ENCODE measurements at places on chromosomes 2 and 18.

GRCh38 chr18:11219571-11219970 lies 70.2 kb upstream of the PIEZO2 start:
- DNase-seq, result no peak

DNA sequence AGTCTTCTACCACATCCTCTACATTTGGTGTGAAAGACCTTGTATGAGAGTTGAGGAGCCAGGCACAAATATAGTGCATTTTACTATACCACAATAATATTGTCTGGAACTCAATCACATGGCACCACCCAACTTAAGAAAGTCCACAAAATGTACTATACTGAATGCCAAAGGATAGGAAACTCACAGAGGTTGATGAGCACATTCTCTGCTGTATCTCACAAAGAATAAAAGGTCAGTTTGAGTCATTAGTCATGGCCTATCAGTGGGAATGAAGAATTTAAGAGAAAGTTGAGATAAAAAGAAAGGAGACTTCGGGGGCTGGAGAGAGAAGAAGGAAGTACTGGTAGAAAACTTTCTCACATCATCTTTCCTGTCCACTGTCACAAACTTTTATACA lies 134.3 kb downstream of the RDH14 start:
- DNase-seq, result no peak

DNA sequence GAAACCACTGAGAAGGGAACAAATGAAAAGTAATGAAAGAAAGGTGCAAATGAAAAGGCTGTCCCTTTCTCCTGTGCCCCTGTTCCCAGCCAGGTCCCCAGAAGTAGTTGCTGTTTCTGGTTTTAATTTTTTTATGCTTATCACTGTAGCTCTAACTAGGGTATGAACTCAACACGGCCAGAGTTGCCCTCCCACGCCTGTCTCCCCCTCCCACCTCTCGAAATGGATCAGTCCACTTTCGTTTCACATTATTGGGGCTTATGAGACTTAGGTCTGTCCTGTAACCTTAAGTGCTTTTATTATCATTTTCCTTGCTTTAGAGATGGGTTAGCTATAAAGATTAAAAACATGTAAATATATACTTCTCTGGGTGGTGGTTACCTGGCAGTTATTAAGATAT lies 8.6 kb downstream of the RBFA start:
- no peak for DNase-seq

DNA sequence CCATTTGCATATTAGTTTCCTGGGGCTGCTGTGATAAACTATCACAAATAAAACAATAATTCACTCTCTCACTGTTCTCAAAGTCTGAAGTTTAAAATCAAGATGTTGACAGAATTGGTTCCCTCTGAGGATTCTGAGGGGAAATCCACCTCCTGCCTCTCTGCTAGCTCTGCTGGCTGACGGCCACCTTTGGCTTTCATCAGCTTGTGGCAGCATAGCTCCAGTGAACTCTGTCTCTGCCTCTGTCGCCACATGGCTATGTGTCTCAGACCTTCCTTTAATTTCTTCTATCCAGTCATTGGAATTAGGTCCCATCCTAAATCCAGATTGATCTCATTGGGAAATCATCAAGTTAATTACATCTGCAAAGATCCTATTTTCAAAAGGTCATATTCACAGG lies 38.9 kb upstream of the TRIM43 start:
- DNase-seq, result no peak

GRCh38 chr18:78006006-78006773 lies 756.5 kb downstream of the GALR1 start:
- no peak for DNase-seq

DNA sequence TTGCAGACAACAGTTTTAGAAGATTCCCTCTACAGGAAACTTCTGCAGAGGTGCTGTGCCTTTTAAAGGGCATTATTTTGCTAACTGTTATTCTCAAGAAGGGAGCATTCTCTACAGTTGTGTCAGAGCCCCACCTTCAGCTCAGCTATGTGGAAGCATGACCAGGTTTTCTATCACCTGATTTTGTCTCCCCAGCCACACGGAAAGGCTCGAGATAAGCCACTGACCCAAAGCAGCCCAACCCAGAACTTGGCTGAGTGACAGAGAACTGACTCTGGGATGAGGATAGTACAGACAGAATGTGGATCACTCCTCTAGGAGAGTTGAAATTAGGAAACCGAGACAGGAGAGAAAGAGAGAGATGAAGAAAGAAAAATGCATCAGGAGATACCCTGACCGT lies 10.7 kb downstream of the COL4A4 start:
- DNase-seq, result no peak

- no peak for DNase-seq
Observed at GRCh38 chr18:41753826-41754225, 201.2 kb upstream of the PIK3C3 start.

- no peak for DNase-seq
Observed at GRCh38 chr18:79770501-79770815, 27.3 kb upstream of the KCNG2 start.

- no peak for DNase-seq
Observed at GRCh38 chr2:8923183-8923582, 80.3 kb downstream of the MBOAT2 start.

DNA sequence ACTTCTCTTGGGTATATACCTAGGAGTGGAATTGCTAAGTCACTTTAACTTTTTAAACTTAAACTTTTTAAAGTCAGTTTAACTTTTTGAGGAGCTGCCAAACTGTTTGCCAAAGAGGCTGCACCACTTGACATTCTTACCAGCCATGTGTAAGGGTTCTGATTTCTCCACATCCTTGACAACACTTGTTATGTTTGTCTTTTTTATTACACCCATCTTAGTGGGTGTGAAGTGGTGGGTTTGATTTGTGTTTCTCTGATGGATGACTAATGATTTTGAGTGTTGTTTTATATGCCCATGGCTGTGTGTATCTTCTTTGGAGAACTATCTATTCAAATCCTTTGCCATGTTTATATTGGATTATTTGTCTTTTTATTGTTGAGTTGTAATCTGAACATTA lies 13.6 kb downstream of the ASAP2 start:
- DNase-seq, result no peak

DNA sequence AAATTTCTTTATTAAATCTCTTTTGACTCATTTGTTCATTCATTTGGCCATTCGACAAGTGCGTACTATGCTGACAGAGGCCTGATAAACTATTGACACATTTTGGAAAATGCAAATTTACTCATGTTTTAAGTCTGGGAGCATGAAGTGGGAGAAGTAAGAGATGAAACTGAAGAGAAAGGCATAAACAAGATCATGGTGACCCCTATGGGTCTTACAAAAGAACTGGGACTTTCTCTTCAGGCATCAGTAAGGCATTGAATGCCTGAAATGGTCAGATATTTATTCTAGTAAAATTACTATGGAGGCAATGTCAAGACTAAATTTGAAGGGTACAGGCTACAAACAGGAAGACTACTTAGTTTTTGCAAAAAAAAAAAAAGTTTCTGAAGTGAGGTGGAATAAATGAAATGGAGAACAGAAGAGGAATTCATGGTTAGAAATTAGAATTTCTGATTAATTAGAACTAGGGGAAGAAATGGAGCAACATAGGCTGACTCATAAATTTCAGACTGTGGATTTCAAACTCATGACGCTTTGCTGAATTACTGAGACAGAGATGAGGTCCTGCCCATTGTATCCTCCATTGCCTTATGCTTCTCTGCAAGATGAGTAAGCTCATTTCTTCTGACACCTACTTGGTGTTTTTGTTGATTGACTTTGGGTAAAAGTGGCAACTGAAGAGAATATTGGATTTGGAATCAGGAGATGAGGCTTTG lies 32.7 kb downstream of the VSNL1 start:
- DNase-seq, result no peak

GRCh38 chr2:137250401-137250800 lies 485.1 kb downstream of the THSD7B start:
- DNase-seq, result no peak

DNA sequence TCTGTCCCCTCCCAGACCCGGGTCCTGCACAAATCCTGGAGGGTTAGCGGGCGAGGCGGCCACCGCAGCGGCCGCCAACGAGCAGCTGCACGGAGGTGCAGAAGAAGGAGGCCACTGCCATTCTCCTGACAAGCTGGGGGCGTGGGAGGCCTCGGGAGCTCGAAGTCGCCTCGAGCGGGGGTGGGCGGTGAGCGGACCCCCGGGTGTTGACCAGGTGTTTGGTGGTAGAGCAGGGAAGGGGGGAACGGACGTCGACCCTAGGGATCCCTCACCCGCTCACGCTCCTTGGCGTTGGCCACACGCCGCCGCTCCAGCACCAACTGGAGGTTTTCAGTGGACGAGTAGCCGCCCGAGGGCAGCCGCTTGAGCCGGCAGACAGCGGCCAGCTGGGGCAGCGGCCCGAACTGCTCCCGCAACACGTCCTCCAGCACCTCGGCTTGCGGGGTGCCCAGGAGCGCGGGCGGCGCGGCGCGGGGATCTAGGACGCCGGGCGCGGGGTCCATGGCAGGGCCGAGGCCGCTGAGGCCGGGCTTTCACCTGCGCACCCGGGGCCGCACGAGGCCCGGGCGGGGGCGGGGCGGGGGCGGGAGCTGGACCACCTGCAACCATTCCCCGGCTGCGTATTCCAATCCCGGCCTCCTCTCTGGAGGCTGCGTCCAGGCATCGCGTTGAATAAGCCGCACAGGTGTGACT lies at the start of gene FIGLA:
TSS of gene FIGLA (minus strand) at position 508 of the 693 bp plus-strand sequence. CDS start at position 503, 5 bp downstream.
- no peak for DNase-seq

DNA sequence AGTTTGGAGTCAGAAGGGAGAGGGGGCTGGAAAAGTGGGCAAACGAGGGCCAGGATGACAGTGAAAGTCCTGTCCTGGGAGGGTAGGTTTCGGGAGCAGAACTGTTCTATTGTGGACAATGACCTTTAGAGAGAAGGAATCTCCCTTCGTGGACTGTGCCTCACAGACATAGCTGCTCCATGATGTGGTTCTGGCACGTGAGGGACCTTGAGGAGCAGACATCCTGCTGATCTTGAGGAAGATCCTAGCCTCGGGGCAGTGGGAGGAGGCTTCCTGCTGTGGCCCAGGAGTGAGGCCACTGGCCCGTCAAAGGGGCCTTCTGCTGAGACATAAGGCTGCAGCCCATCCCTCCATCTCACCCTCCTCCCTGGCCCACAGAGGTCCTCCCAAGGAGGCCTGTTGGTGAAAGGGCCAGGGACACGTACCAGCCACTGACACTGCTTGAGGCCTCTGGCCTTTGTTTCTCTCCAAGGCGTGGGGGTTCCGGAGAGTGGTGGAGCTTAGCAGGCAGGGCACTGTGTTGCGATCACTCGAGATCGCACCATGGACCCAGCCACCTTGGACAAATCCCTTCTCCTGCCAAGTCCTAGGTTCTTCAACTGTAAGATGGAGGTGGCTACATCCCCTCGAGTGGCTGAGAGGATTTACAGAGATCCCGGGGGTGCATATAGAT lies 167.2 kb downstream of the CELF4 start:
- no peak for DNase-seq

GRCh38 chr2:3051266-3051665 lies 326.4 kb downstream of the EIPR1 start:
- no peak for DNase-seq

- no peak for DNase-seq
Observed at GRCh38 chr2:120283649-120284048, 31.0 kb downstream of the RALB start.

- DNase-seq, result no peak
Observed at GRCh38 chr2:8234757-8235374, 447.0 kb upstream of the ID2 start.

- DNase-seq, result peak; percentile 26
Observed at GRCh38 chr2:202639231-202639630, 4.5 kb downstream of the FAM117B start.

DNA sequence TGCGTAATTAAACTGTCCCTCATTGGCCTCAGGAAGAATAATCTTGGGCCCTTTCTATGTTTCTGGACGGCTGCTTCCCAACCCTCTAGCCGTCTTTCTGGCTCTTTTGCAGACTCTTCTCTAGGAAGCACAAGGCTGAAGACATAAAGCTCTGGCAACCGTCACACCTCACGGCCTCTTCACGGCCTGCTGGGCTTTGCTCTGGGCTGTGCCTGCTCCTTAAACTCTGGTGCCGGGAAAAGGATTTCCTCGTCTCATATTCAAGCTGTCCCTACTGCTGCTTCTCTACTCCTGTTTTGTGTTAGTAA lies 36.0 kb upstream of the WIPF1 start:
- DNase-seq, result no peak

DNA sequence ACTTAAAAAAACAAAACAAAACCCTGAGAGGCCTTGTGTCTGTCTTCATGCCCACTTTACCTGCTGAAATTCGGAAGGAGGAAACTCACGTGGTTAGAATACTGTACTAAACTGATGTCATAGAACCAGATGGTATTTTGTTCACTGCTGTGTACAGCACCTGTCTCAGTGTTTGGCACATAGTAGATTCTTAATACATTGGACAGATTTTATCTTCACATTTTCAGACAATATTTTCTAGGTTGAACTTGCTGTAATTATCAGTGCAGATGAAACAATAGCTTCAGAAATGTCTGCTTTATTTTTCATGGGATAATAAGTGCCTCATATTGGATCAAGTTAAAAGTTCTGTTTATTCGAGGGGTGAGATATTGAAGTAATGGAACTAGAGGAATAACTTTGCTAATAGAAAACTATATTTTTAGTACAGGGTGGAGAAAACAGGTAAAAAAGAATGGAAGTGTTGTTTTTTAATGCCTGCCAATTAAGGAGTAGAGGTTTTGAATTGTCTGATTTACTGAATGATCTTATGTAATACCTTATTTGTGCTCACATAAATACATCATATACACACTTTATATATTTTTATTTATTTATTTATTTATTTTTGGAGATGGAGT lies 23.7 kb downstream of the DDX1 start:
- no peak for DNase-seq

GRCh38 chr2:62296034-62296831 lies 100.3 kb downstream of the B3GNT2 start:
- no peak for DNase-seq

- peak; percentile 33 for DNase-seq
Observed at GRCh38 chr2:240452462-240453256, 17.2 kb downstream of the GPC1 start.

DNA sequence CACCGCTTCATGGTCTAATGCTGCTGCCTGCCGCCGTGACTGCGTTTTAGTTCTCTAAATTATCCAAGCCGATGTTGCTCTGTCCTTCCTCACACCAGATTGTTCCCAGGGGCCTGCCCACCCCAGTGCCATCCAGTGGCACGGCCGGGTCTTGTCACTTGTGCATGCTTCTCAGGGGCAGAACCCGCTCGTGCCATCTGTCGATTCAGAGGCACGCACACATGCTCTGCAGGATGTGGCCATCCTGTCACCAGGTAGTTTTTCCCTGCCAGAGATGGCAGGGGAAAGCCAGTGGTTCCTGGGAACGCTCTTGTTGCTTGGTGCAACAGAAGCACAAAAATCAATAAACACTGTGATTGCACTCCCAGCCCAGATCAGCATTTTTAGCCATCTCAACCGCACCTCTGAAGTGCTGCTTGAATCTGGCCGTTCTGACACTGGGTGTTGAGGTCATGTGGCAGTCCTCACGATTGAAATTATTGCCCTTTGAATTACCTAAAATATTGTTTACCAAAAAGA lies 119.6 kb upstream of the BOD1L2 start:
- DNase-seq, result no peak

GRCh38 chr2:134917888-134918525 lies 615 bp upstream of the CCNT2 start:
- peak; percentile 91 for DNase-seq

All from HT-29 (cell line).